ENCODE measurements at places on chromosomes 4 and X. TPM values are rescaled to one million over a fixed set of nuclear protein-coding genes. Genes with fewer than 3 reads are reported as not detected.

Gene TRPC5OS
- total RNA-seq = 0.21 TPM

DNA sequence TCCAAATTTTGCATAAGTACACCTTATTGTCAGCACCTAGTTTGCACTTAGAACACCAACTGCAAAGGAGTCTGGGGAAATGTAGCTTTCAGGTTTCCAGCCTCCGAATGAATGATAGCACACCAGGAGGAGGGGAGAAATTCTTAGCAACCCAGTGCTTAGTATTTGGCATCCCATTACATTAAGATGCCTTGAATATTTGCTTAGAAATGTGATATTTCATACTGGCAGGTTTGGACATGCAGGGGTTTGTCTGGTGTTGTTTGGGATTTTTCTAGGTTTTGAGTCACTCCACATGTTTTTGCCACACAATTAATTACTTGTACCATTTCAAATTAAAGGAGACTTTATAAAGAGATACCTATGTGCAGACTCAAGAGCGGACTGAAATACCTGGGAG is 60.3 kb upstream of the CAMK2D start:
- no peak for DNase-seq

Gene DUX4
- not detected for total RNA-seq

Gene TMEM150C
- 6.4 TPM for total RNA-seq

DNA sequence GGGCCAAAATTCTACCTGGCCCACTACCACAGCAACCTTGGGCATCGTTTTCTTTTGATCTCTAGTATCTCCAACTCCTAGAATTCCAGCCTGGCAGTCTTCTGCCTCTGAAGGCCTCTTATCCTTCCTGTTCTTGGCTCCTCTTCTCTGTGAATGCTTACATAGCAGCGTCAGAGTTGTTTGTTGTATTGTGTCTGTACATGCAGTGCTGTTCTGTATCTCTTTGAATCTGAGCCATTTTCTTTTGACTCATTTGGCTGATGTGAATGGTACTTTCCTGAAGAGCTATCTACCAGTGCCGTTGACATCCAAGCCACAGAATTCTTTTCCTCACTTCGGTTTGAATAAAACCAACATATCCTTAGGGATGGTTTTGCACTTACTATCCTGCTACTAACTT is 79.2 kb downstream of the TMEM164 start:
- no peak for DNase-seq

DNA sequence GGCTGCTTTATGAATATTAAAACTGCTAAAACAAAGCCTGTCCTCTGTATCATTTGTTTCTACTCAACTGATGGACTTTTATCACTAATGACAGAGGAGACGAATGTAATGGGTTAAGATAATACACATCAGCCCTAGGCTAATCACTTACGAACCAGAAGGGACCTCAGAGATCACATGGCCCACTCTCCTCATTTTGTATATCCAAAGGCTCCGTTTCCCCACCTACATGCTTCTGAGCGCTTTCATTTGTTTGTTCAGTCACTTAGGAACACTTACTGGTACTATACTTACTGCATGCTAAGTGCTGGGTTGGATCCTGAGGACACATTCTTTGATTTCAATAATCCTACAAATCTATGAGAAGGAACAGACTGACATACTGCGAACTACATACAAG is 169.3 kb downstream of the CEP135 start:
- no peak for DNase-seq

DNA sequence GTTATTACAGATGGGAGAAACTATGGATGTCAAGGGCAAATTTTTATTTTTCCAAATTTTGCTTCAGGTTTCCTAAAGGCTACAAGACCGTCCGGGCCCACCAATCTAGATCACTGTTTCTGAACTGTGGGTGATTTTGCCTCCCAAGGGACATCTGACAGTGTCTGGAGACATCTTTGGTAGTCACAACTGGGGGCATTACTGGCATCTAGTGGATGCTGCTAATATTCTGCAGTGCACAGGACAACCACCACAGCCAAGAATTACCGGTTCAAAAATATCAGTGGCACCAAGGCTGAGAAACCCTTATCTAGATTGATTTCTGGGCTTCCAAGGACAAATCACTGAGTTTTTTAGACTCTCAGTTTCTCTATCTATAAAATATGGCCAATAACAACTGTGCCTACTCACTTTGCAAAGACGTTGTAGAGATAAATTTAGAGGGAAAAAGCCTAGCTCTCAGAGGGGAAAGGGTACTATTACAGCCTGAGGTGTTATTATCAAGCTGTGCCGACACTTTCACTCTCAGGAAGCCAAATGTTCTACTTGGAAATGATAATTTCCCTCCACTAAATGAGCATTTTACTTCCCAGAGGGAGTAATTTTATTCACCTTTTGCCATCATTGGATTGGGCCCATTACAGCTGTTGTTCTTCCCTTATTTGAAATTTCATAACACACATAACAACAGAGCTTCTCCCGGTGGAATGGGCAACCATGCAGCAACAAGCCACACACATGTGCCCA is 442.1 kb downstream of the CENPC start:
- DNase-seq = no peak

DNA sequence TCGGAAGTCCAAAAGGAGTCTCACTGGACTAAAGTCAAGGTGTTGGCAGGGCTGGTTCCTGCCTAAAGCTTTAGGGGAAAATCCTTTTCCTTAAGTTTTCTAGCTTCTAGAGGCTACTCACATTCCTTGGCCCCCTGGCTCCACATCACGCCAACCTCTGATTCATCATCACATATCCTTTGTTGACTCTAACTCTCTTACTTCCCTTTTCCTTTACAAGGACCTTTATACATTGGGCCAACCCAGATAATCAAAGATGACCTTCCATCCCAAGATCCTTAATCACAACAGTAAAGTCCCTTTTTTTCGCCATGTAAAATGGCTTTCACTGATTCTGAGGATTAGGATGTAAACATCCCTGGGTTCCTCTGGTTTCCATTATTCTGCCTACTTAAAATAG is 146.4 kb upstream of the DCAF8L1 start:
- no peak for DNase-seq

GRCh38 chrX:79325263-79325958 is 41.7 kb downstream of the ITM2A start:
- DNase-seq = no peak

Measured in tongue (tissue), 3 donors.